ENCODE measurements at places on chromosomes 12 and 14.

GRCh38 chr14:65703521-65703920 is 291.0 kb downstream of the FUT8 start:
- DNase-seq = no peak

DNA sequence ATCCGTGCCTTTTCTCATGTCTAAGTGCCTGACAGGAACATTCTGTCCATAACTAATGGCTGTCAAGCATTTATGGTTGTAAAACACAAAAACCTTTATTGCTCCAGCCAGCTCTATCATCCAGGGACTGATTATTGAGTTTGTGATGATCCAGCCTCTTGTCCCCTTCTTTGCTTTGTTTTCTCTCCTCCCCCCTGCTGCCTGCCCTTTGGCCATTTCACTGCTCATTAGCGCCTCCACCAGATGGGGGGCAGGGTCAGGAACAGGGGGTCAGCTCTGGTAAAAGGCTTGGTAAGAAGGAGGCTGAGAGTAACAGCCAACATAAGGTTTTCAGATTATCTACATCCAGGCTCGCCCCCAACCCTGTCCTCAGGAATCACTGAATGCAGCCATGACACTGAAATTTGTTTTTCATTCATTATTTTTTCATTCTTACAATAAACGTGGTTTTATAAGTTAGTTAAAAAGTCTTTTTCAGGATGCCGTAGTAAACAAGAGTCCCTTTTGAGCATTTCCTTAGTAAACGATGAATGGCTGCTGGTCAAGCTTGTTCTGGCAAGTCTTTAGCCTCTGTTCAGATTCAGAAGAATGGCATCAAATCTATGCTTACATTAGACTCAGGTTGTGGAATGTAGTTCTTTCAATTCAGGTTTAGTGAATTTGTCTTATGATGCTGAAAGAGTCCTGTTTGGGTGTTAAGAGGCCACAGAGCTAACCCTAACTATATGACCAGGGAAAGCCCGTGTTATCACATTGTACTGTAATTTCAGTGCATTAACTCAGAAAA is 21.7 kb downstream of the HMGA2 start:
- no peak for DNase-seq

- DNase-seq = no peak
Observed at GRCh38 chr14:32367516-32367915, 38.4 kb downstream of the AKAP6 start.

GRCh38 chr14:104572668-104573067 is 6.9 kb upstream of the C14orf180 start:
- no peak for DNase-seq

DNA sequence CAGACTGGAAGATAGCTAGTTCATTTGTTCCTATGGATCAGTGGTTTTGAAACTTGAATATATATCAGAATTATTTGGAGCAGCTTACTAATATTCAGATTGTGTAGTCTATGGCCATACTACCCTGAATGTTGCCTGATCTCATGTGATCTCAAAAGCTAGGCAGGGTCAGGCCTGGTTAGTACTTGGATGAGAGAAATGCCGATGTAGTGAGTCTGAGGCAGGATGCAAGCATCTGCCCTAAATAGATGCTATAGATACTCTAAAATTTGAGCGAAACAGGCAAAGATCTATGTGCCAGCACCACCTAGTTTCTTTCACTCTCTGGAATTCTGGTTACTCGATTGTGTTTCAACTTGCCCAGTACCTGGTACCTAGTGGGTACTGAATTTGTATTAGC is 40.9 kb downstream of the FRMD6 start:
- DNase-seq = no peak

DNA sequence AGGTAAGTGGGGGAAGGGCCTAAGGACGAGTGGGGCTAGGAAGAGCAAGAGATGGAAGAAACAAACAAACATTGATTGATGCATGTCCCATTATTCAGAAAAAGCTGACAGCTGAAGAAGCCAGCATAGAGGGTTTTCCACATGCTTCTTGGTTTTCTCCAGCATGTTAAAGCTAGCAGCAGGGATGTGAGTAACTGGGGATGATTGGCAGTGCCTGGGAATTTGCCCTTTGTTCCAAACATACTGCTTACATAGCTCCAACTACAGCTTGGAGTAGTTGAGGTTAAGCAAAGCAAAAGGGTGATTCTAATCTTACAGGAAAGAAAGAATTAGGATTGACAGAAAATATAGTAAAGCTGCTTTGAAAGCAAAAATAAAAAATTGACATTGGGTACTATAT is 68.0 kb upstream of the IFNG-AS1 start:
- DNase-seq = no peak

DNA sequence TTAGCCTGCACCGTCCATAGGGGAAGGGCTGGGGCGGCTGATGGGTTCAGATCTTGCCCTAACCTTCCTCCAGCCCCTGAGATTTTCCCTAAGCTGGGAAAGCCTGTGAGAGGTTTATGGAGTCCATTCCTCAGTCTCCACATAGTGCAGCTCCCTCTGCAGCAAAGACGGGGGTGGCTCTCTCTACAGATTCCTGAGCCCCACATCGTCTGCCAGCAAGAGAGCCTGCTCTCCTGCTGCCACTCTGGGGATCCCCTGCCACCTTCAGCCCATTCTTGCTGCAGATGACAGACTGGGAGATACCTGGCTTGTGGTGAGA is 3.1 kb downstream of the SMIM41 start:
- DNase-seq = no peak

DNA sequence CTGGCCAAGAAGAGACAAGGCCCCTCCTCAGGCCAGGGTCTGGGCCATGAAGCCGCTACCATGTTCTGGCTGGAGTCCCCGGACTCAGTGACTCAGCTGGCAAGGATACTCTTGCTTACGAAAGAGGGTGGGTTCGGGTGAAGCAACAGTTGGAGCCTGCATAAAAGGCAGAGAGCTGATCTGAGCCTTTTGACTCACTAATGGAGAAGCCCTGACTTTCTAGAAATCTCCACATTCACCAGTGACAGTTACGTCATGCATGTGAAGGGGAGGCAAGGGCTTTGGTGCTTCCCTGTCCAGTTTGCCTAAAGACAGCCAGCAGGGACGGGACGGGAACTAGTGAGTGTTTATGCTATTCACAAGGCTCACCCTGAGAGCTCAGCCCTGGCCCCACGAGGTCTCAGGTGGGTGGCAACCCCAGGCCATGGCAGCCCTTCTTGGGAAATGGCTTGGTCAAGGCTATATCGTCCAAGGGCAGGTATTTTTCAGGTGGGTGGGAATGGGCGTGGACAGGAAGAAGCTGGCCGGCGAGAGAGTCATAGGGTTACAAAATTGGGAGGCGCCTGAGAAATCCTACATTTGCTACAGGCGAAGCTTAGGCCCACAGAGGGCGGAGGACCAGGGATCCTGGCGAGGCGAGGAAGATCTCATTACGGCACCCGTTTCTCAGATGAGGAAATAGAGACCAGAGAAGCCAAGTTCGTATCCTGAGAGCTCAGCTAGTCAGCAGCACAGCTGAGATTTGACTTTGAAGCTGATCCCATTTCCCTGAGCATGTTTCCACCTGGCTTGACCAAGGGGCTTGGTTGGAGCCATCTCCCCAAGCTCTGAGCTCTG is 314.6 kb downstream of the BCL11B start:
- no peak for DNase-seq

DNA sequence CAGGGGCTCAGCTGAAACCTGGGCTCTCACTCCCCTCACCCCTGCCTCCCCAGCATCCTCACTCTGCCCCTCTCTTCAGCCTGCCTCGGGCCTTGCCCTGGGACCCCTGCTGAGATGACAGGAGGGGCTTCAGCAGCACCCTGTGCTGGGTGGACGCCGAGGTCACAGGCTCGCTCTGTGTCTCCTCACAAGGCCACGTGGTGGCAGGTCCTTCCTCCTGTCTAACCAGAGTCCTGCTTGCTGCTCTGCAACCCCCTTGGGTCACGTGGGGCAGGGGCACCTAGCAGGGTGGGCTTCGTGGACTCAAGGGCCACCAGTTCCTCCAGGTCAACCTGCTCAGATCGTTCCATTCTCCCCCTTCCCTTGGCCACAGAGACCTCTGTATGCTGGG is 90.4 kb downstream of the TMEM121 start:
- no peak for DNase-seq

DNA sequence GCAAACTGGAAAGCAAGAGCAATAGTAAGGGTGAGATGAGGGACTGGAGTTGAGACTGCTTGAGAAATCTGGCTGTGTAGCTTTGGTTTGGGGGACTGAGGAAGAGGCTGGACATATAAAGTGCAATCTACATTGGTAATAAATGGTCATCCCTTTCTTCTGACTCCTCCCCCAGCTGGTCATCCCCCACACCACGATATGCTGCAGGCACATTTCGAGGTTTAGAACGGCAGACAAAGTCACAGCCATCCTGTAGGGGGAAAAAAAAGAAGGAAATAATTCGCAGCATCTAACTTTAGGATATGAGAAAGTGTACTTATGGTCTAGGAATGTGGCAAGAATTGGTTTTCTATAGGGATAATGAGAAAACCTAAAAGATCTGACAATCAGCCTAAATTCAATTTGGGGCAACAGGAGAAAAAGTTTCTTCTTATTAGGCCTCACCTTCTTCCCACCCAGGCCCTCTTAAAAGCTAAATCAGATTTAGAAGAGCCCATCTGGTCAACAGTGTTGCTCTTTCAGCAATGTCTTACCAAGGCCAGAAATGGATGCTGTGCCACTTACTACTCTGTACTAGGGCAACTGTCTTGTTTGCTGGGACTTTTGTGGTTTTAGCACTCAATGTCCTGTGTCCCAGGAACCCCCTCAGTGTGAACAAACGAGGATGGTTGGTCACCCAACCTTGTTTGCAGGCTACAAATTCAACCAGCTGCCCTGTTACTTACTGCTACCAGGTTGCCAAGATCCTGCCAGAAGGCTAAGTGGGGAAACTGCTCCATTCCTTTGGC is 7.6 kb downstream of the M6PR start:
- DNase-seq = no peak

Data from activated CD4-positive, alpha-beta T cell treated with anti-CD3 and anti-CD28 coated beads, Interleukin-2, amount 10 ng/mL, durations not matched to agents 7 days and 5 days (primary cell).